ENCODE measurements at places on chromosomes 5 and 9. TPM values are rescaled to one million over a fixed set of nuclear protein-coding genes. Genes with fewer than 3 reads are reported as not detected.

SH3RF2 gene
- total RNA-seq: 12.4 TPM

PTGDS gene
- total RNA-seq: 477 TPM

EPB41L4A gene
- total RNA-seq: 35.2 TPM

FOXD1 gene
- 1.2 TPM for total RNA-seq
